Activated CD4-positive, alpha-beta T cell treated with anti-CD3 and anti-CD28 coated beads for 24 hours (primary cell): ENCODE measurements at places on chromosomes 2 and 18.

DNA sequence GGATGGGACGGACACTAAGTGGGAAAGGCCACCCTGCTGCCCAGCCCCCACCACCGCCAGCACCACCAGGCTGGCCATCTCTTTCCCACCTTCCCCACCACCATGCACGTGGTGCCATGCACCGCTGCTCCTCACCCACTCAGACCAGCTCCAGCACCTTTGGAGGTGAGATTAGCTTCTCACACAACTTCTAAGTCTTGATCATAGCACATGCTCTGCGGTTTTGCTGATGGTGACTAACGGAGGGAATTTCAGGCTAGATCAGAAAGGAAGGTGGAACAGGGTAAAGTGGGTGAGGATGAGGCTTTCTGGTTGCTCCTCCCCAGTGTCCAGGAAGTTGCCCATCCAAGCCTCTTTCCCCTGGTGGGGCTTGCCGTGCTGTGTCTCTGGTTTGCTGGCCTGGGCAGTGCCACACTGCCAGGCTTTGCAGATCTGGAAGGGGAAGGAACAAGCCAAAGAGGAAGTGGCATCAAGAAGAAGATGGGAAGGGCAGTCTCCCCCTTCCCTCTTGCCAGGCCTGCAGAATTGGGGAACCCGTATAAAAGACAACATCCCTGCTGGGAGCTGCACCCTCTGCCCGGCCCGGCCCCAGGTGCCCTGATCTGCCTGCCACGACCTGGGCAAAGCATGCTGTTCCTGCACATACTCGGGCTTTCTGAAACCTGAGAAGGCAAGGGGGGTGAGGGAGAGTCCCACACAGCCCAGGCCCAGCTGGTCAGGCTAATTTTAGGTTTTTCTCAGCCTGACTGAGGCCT is 44.3 kb upstream of the CAB39 start:
- no peak for DNase-seq

DNA sequence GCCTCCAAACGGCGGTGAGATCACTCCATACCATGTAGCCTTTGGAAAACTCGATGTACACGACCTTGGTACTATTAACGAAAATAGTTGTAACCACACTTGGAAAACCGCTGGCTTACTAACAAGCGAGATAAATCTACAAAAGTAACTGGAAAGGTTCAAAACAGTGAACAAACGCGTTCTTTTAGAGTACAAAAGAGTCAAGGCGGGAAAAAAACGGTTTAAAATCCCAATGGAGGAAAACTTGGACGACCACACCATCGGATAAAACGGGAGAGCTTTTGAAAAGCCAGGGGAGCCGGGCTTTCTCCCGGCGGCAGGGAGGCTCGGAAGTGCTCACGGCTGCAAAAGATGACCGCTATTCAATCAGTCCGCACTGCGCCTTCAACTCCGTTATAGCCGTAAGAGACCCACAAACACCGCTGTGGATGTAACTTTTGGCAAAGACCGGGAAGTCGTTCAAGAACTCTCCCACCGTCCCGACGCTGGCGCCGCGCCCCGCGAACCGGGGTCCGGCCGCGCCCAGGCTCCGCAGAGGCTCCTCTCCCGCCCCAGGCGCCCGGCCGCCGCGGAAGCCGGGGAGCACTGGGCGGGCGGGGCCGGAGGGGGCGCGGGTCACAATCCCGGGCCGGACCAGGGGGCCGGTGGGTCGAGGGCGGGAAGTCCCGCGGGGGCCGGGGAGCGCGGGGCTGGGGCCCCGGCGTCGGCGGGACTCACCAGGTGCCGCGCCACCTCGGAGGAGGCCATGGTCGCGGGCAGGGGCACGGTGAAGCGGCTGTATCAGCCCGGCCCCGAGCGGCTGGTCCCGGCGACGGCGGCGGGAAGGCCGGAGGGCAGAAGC is 465 bp downstream of the SEPTIN10 start:
- DNase-seq: no peak

DNA sequence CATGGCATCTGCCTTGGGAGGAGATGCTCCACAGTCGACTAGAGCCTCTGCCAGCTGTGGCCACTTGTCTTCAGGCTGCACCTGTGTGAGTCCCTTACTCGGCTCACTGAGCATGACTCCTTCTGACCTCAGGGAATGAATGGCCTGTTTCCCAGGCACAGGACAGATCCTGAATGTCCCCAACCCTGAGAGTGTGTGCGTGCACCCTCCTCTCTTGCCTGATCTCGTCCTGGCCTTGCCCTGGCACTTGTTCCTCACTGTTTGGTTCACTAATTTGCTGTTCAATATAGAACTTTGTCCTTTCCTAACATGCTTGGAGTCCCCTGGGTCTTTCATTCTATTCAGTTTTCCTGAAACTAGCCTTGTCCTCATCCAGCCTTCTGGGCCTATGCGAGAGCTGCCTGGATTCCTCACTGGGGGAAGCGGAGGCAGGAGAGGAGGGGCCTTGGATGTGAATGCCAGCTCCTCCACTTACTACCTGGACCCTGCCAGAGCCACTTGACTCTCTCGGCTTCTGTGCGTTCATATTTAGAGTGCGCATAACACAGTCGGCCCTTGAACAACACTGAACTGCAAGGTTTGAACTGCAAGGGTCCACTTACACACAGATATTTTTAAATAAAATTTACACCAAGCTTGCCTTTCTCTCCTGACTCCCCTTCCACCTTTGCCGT is 184.8 kb downstream of the ACKR3 start:
- no peak for DNase-seq

DNA sequence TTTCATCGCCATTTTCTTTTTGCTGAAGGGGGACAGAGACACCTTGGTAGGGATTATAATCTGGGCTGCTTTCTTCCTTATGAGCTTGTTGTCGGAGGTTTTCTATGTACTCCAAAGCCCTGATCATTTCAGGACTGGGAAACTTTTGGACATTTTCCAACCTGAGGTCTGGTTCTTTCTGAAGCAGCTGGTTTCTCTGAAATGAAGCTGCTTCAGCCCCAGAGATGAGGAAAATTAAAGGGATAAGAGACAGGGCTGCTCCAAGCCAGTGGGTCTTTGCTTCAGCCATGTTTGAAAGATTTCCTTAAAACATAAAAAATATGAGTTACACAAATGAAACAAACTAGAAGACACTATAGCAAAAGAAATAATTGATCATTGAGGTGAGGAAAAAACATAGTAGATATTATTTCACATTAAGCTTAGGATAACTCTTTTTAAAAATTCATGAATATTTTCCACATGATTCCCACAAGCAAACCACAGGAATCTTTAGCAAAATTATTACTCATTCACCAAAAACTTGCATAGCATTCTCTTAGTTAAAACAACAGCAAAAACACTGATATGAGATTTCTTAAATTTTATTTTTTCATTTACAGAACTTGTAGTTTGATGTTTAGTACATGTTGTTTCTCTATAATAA is 3.0 kb downstream of the SCG2 start:
- DNase-seq: no peak

GRCh38 chr2:155368934-155369333 is 670.4 kb downstream of the KCNJ3 start:
- DNase-seq: no peak

DNA sequence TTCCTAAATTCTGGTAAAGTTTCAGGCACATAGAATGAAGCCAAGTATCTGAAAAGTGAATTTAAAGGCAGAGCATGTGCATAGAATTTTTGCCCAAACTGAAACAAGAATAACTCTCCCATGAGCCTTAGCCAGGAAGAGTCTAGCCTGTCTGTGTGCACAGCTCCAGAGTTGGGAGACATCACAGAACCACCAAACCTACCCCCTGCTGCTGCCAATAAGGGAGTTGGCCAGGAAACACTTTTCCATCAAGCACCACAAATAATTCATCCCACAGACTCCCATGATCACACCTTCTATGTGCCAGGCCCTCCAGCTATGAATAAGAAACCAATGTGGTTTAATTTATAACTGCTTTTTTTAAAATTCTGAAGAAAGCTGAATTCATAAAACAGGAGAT is 27.0 kb downstream of the OSR1 start:
- no peak for DNase-seq

- no peak for DNase-seq
Measured at GRCh38 chr2:15299904-15300520, 261.1 kb downstream of the NBAS start.

GRCh38 chr18:62519684-62520083 is 3.1 kb upstream of the ZCCHC2 start:
- DNase-seq: no peak

- DNase-seq: no peak
Measured at GRCh38 chr18:54950221-54950620, 9.0 kb downstream of the CCDC68 start.
